ENCODE measurements at places on chromosomes 3 and 15.
A peak's percentile ranks its signal among the peaks of the same experiment; 100 is the strongest.

- no peak for DNase-seq
Measured at GRCh38 chr3:131143802-131144201, 117.1 kb downstream of the NEK11 start.

GRCh38 chr3:14146381-14147065 lies 21.7 kb downstream of the TMEM43 start:
- no peak for DNase-seq

DNA sequence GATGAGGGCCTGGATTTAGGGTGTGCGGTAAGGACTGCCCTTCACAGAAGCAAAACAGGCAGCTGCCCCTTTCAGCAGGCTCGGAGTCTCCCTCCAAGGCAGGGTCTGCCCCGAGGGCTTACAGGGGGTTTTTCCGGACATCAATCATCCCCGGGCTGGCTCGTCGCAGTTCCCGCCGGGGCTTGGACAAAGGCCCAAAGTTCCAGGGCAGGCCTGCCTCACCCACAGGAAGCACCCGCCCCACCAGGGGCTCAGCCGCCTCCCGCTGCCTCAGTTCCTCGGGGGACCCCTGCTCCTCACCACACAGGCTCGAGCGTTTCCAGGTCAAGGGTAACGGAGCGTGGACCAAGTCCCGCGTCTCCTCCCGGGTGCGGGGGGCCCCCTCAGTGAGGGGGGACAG lies 27.0 kb downstream of the KIF7 start:
- no peak for DNase-seq

DNA sequence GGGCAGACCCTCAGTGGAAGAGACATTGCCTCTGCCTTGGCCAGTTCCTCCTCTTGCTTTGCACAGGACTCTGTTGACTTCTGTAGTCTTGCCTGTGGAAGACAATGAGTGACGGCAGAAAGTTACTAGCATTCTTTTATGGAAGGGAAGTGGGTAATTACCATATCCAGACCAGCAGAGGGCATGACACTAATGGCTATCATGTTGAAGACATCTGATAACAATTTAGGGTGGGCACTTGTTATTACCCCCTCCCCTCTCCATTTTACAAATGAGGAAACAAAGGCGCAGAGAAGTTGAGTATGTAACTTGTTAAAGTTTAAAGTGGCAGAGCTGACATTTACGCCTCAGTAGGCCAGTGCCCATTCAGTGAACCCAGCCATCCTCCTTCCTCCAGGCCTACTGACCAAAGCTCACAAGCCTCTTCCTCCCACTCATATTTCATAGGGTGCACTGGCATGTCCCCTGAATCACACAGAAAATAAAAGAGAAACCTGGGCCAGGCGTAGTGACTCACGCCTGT lies 48.2 kb upstream of the FMN1 start:
- DNase-seq: peak; percentile 14

GRCh38 chr3:123791073-123791370 lies 93.1 kb downstream of the MYLK start:
- no peak for DNase-seq

GRCh38 chr3:112667599-112667998 lies 26.7 kb upstream of the CCDC80 start:
- DNase-seq: no peak

GRCh38 chr3:152583963-152584362 lies 251.0 kb upstream of the P2RY1 start:
- DNase-seq: no peak

DNA sequence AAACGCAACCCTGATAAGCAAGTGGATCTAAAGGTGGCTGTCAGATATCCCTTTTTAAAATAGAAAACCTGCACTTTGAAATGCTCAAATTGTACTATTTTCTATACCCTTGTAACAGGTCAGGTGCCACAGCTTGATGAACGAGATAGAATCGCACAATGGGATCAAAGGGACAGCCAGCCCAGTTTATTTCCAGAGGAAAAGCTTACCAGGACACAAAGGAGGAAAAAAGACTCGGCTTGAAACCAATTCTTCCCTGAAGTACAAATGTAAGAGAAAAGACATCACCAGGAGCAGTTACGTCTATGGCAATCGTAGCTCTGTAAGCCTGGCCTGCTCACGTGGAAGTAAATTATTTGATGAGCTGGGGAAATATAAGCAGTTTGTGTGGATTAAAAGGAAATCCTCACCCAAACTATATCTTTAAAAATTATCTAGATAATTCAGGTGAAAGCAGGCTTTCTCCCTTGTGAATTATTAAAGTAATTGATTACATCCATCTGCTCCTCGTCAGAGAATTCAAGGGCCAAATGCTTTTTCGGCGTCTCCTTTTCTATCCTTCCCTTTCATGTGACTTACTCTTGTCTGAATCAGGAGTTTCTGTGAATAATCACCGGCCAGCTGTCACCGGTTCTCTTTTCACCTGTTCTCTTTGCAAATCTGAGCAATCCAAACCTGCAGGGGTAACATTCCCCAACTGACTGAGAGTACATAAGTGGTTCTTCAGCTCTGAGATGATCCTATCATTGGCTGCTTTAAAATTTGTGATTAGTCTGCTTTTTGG lies 339.2 kb upstream of the ONECUT1 start:
- no peak for DNase-seq

DNA sequence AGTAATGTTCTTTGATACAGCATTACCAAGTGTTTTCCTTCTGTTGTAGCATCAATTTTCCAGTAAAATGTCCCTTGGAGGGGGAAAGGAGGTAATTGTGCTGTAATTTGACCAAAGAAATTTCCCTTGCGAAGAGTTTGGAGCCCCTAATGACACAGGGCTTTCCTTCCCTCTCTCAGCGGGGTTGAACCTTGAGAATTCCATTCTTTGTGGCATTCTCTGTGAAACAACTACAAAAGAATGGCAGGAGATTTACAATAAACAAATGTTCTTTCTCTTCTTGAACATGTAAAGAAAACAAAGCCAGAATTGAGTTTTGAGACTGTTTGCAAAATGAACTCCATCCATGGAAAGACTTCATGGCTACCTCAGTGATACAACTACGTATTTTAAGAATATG lies 53.4 kb downstream of the SIDT1 start:
- DNase-seq: no peak

- DNase-seq: no peak
Measured at GRCh38 chr3:116238846-116239565, 206.3 kb downstream of the LSAMP start.

DNA sequence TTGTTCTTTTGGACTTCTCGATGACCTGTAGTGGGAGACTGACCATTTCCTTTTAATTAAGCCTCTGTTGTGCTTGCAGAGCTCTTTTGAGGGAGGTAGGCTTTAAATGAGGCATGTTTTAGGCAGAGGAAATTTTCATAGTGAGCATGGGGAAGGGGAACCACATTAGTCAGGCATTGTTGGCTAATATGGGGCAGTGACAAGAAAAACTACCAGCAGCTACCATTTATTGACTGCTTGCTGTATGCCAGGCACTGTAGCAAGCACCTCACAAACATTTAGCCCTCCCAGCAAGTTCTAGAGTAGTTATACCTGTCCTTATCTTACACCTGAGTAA lies 10.9 kb downstream of the ATG7 start:
- no peak for DNase-seq

- DNase-seq: no peak
Measured at GRCh38 chr3:170622369-170623159, 36.7 kb upstream of the SLC7A14 start.

DNA sequence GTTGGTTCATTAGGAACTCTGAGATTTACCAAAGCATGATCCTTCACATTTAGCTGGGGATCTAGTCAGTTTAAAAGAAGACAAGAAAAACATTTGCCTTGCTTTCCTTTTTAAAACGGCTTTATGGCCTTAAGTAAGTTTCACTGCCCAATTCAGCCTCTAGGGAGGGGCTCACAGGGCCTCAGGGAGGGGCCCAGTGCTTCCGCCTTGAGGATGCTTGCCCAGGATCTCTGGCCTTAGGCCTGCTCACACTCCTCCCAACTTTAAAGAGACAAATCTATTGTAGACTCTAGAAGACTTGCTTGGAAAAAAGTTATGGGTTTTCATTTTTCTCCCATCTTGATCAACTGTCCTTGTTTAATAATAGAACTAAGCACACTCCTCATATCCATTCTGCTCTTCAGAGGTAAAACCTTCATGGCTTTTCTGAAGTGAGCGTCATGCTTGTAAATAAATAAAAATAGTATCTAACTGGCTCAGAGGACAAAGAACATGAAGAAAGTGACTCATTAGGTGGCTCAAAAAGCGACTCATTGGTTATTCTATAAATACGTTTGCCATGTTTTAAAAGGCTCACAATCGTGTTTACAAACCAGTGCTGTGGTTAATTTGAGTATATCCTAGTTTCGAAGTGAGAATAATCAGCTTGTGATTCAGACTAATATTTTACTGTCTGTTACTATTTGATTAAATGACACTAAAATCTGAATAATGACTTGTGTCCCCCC lies 13.7 kb downstream of the PDHB start:
- no peak for DNase-seq

- DNase-seq: no peak
Measured at GRCh38 chr15:62783303-62783957, 259.1 kb upstream of the TPM1 start.

DNA sequence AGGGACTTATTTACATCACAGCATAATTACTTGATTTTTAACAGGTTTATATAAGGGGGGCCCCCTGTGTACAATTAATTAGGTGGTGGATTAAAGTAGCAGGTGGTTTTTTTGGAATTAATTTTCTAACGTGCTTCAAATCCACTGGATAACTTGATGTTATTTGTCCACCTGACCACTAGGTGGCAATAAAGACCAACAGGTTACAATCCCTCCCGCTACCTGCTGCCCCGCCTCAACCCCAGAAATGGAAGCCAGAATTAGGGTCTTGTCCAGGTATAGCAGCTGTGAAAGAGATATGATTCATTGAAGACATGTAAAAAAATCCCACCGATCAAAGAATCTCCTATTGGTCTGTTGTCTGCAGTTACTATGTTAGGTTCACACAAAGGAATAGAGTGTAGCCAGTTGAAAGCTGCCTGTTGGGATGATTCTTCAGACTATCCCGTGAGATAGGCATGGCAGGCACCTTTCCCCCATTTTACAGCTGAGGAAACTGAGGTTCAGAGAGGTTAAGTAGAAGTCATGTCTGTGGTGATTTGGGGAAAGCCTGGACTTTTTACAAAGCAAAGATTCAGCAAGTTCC lies 44.0 kb downstream of the MFSD1 start:
- DNase-seq: no peak

GRCh38 chr3:138941259-138941885 lies 5.6 kb downstream of the FOXL2 start:
- no peak for DNase-seq

DNA sequence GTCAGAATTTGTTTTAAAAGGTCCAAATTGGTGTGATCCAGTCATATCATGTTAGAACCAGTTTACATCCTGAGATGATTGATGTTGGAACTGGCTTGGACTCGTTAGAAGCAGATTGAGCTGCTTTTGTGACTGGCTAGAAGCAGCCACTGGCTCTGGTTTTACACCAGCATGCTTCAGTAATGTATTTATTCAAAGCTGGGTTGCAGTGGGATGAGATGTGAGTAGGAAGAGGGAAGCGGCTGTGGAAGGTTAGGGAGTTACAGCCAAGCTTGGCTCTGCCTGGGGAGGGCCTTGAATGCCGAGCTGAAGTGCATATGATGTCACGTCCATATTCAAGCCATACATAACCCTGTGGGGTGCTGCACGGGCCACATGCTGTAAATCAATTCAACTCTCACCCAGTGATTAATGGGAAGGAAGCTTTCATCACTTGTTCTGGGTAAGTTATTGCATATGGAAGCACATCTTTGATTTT lies 104.0 kb upstream of the SMAD3 start:
- no peak for DNase-seq

- no peak for DNase-seq
Measured at GRCh38 chr3:73405853-73406252, 218.9 kb downstream of the PDZRN3 start.

- no peak for DNase-seq
Measured at GRCh38 chr3:106063909-106064308, 195.1 kb upstream of the CBLB start.

DNA sequence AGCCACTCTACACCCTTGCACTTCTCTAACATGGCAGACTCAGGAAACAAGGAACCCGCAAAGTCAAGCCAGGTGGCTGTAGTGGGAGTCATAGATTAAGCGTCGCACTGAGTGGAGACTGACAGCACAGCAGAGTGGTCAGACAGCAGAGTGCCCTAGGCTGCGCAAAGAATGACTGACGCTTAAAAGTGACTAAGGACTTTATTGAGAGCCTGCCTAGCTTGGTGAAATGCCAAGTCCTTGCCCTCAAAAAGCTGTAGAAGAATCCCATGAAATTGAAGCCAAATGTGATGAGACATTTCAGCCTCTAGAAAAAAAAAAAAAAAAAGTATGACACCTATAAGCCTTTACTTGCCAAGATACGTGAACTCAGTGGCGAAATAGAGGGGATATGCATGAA lies 30.2 kb downstream of the NCEH1 start:
- no peak for DNase-seq

DNA sequence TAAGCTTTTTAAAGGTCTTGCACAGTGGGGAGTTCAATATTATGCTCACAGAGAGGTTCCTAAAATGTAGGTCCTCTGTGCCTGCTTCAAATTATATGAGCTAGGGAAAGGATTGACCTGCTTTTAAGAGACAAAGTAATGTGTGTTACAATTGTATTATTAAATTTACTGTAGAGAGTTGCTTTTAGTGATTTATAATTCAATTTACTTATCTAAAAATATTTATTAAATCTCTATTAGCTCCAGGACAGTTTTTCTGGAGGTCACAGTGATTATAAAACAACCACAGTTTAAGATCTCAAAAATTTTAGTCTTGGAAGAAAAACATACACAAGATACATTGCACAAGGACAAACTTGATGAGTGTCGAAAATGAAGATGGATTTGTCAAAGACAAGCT lies 665.7 kb upstream of the ARPP21 start:
- no peak for DNase-seq

- no peak for DNase-seq
Measured at GRCh38 chr15:60548101-60548500, 69.2 kb upstream of the ICE2 start.

- no peak for DNase-seq
Measured at GRCh38 chr3:155302891-155303290, 9.4 kb upstream of the STRIT1 start.

- DNase-seq: no peak
Measured at GRCh38 chr15:41585127-41586047, 26.4 kb downstream of the TYRO3 start.

- no peak for DNase-seq
Measured at GRCh38 chr3:89198591-89198990, 91.2 kb downstream of the EPHA3 start.
